Neuronal stem cell (in vitro differentiated cells): ENCODE measurements at places on chromosomes 5 and 9.

DNA sequence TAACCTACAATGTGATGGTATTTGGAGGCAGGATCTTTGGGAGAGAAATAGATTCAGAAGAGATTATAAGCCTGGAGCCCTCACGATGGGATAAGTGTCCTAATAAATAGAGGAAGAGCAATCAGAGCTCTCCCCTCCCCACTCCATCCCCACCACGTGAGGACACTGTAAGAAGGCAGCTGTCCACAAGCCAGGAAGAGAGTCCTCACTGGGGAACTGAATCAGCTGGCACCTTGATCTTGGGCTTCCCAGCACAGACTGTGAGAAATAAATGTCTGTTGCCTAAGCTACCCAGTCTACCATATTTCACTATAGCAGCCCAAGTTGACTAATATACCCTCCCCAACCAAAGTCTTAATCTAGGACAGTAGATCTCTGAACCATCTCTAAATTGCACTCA is 118.1 kb downstream of the SUSD1 start:
- peaks cover 2% of the 10 kb centered on the region for H3K4me1 ChIP-seq
- no peak for DNase-seq
- H3K4me3 ChIP-seq = no peak overlapping the region

DNA sequence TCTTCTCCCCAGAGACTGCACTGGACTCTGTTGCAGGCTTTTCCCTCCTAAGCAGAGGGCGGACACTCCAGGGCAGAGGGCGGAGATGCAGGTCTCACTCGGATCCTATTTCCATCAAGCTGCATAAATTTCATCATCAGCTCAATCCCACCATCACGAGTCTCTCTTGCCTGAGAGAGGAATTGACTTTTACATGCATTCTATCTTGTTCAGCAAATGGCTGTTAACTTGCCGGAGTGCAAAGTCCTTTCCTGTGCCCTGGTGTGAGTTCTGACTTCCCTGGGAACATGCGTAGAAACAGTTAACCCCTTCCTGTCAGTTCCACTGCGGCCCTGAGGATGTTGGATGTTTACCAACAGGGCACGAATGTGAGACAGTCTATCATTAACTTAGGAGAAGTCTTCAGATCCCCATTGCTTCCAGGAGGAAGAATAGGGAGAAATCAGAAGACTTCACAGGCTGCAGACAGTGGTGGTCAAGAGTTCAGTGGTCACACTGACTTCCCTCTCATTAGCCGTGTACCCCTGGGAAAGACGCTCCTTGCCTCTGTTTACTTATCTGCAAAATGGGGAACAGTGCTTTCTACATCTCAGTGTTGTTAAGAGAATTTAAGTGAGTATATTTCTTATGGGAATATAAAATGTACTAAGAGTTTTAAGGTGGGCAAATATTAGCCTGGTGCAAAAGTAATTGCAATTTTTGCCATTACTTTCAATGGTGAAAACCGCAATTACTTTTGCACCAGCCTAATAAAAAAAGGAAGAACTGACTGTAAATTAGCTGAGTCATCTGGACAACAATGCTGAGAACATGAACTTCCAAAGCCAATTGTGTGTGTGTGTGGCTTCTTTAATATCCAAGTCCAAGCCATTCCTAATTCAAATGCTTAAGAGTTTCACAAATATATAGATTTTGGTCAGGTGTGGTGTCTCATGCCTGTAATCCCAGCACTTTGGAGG is 248.0 kb downstream of the DRD1 start:
- H3K36me3 ChIP-seq = no peaks in the 10 kb centered on the region
- no peak overlapping the region for H3K4me3 ChIP-seq
- H3K27me3 ChIP-seq = no peaks in the 10 kb centered on the region
- no peaks in the 10 kb centered on the region for H3K4me1 ChIP-seq

GRCh38 chr9:107039542-107039941 is 176.6 kb downstream of the ZNF462 start:
- DNase-seq = no peak
- H3K27me3 ChIP-seq = peaks cover 3% of the 10 kb centered on the region
- H3K27ac ChIP-seq = no peak overlapping the region
- H3K4me3 ChIP-seq = no peak overlapping the region
- no peaks in the 10 kb centered on the region for H3K36me3 ChIP-seq
- H3K4me1 ChIP-seq = peaks cover 2% of the 10 kb centered on the region

DNA sequence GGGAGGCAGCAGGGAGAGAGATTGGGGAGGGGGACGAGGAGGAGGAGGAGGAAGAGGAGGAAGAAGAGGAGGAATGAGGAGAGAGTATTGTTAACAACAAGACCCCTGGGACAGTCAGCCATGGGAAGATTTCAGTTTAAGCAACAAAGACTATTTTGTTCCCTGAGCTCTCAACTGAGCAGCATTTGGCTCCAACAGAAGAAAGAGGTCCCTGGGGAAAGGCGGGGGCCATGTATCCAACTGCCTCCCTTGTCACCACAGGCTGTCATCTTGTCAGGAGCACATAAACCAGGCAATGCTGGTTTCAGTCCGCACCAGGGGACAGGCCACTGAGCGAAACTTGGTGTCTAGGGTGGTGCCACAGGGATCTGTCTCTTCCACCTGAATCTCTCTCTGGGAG is 316.1 kb downstream of the TLE1 start:
- no peaks in the 10 kb centered on the region for H3K27me3 ChIP-seq
- no peaks in the 10 kb centered on the region for H3K4me1 ChIP-seq
- no peaks in the 10 kb centered on the region for H3K36me3 ChIP-seq
- H3K4me3 ChIP-seq = no peak overlapping the region
- DNase-seq = no peak
